ENCODE measurements at places on chromosomes 7 and 10. TPM values are rescaled to one million over a fixed set of nuclear protein-coding genes. Genes with fewer than 3 reads are reported as not detected.

DNA sequence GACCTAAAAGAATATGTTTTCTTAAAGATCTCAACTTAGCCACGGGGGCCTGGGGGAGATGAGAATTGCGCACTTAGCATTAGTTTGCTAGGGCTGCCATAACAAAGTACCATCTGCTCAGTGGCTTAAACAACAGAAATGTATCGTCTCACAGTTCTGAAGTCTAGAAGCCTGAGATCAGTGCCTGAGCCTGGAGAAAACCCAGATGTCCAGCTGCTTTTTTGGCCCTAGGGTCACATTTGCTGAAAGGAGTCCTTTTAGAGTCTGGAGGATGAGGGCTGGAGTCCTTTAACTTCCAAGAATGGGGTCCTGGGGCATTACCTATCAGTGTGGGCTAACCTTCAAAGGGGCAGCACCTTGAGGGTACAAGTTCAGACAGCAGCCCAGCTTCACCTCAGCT, 48.2 kb downstream of the SMURF1 start:
- no peak for DNase-seq

GRCh38 chr10:92265687-92266258, 25.1 kb downstream of the CPEB3 start:
- DNase-seq, result no peak

GRCh38 chr10:73501651-73502050, 5.8 kb upstream of the PPP3CB start:
- DNase-seq, result no peak

DNA sequence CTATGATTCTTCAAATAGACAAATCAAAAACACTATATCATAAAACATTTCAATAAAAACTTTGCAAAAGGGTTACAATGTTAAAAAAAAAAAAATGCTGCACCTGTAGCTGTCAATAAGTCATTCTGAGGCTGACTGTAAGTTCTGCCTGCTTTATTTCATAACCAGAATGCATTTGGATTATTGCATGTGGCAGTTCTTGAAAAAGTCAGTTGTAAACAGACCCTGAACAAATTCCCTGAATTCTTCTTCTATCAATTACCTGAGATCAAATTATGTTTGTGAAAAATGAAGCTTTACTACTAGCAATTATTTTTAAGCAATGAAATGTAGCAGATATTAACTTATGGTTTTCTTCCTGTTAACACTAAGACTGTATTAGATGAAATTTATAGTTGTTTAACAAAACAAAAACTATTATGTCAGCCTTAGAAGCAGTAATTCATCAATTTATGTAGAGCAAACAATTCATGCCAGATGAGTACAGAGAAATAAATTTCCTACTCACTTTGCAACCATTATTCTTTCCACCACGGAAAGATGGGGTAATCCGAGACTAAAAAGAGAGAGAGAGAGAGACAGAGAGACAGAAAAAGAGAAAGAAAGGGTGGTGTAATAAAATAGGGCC, 107.8 kb downstream of the SFMBT2 start:
- DNase-seq, result no peak

ZNF239 gene
- total RNA-seq, result 8.4 TPM

GJD4 gene
- not detected for total RNA-seq

GRCh38 chr10:94443549-94443948, 41.2 kb downstream of the TBC1D12 start:
- DNase-seq, result no peak

- no peak for DNase-seq
These were observed 16.5 kb downstream of the ZNF365 start for GRCh38 chr10:62390497-62391176.

DNA sequence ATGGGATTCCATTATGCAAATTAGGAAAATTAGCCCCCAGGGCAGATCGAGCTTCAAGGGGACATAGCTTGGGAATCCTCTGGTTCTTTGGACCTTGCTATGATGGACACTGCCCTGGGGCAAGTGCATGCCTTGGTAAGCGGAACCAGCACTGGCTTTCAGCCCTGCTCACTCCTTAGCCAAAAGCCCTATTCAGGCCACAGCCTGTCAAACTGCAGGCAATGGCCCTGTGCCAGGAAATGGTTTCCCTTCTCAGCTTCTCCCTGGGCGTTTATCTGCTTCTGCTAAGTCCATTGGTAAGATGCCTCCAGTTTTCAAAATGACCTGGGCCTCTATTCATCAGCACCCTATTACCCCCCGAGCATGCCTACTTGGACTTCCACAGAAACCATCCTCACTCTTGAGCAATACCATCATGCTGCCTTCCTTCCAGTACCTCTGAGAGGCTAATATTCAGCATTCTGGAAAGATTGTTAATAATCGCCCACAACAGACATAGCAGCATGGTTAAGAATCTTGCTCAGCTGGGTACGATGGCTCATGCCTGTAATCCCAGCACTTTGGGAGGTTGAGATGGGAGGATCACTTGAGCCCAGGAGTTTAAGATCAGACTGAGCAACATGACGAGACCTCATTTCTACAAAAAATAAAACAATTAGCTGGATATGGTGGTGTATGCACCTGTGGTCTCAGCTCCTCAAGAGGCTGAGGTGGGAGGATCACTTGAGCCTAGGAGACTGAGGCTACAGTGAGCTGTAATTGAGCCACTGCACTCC, 918.6 kb upstream of the AUTS2 start:
- no peak for DNase-seq

GRCh38 chr10:63637901-63638327, 116.7 kb downstream of the REEP3 start:
- DNase-seq, result no peak

- no peak for DNase-seq
These were observed 6.9 kb upstream of the OIT3 start for GRCh38 chr10:72886621-72887020.

- DNase-seq, result no peak
These were observed 465.3 kb downstream of the ARL4A start for GRCh38 chr7:13152755-13153154.

DNA sequence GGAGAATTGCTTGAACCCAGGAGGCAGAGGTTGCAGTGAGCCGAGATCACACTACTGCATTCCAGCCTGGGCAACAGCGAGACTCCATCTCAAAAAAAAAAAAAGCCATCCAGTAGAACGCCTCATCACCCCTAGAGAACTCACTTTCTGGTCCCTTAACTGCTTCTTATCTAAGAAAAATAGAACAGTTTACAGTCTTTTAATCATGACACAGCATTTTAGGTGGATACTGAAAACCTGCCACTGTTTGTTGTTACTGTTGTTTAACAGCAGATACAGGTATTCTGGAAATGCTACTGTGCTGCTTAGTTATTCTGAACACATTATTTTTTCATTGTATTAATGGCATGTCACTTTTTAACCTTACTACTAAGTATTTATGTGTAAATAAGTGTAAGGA, 624.3 kb upstream of the GHITM start:
- DNase-seq, result no peak

TMEM270 gene
- not detected for total RNA-seq

Data from kidney epithelial cell (primary cell).